Stimulated activated CD8-positive, alpha-beta memory T cell treated with anti-CD3 and anti-CD28 coated beads, Interleukin-15, amount 100 ng/mL, for 4 hours (primary cell): ENCODE measurements at places on chromosomes 7 and 10.

DNA sequence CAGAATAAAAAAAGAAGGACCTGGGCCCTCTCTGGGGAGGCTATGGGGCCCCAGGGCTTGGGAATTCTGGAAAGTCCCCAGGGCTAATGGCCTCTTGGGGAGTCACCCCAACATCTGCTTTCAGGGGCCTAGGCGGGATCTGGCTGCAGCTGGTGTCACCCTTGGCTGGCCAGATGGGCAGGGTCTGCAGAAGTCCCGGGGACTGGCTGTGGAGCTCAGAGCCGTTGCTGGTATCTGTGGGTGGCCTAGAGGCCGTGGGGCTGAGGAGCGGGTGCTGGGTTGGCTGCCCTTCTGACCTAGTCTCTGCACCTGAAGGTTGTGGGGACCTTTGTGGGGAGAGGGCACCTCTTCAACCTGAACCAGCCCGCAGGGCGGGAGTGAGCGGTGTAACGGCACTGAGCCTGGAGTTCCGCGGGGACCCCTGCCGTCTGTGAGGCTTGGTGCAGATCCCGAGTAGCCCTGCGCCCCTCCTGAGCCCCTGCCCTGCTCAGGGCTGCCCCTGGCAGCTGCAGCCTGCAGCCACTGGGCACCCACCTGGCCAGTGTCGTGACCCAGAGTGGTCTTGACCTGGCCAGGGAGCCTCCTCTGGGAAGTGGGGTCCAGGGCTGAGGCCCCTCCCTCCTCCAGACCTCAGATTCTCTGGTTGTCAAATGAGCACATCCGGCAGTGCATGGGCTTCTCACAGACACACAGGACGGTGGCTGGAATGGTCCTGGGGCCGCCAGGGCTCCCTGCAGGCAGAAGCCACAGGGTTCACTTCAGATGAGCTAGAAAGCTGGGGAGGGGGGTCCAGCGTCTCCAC is 51.5 kb downstream of the UNCX start:
- DNase-seq: no peak

- no peak for DNase-seq
Measured at GRCh38 chr7:136956232-136956631, 87.8 kb downstream of the CHRM2 start.

GRCh38 chr10:122999347-122999746 is 9.2 kb downstream of the IKZF5 start:
- no peak for DNase-seq

- no peak for DNase-seq
Measured at GRCh38 chr7:56188823-56189346, 72.7 kb upstream of the NUPR2 start.

GRCh38 chr7:31236868-31237267 is 103.7 kb downstream of the NEUROD6 start:
- no peak for DNase-seq

DNA sequence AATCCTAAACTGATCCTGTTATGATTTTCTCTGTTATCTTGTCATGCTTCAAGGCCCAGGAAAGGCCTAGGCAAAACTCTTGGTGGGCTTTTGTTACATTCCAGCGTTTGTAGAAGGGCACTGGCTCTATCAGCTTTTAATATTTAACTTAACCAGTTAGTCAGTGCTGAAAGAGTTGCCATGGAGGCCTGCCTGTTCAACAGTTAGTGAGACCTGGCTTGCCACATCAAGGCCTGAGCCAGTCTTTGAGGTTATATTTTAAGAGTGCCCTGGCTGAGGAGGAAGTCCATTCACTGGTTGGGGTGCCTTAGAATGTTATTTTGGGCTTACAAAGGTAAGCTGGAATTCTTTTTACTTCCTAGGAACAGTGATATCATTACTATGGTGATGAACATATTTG is 144.1 kb upstream of the NRG3 start:
- DNase-seq: no peak

DNA sequence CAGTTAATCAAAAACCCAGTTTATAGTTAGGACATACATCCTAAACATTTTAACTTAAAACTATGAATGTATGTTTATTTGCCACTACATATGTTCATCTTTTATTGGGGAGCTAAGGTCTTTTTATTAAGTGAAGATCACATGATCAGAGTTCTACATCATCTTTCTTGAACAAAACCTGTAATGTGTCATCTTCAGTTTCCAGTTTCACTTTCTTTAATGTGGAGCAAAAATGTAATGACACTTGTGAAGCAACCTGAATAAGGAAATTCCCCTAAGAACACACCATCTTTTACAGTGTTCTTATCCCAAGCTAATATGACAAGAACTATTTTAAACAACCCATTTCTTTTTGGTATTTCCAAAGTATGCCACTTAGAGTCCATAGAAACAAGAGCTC is 166.7 kb upstream of the BET1 start:
- DNase-seq: no peak

- DNase-seq: no peak
Measured at GRCh38 chr10:117399341-117400196, 24.3 kb upstream of the PDZD8 start.

- DNase-seq: no peak
Measured at GRCh38 chr10:21427804-21428481, 97.5 kb downstream of the SKIDA1 start.

- no peak for DNase-seq
Measured at GRCh38 chr7:55187701-55188491, 169.1 kb downstream of the EGFR start.

- DNase-seq: no peak
Measured at GRCh38 chr10:124012583-124012982, 80.8 kb downstream of the CHST15 start.

- DNase-seq: no peak
Measured at GRCh38 chr7:93461350-93461749, 113.2 kb downstream of the CALCR start.

DNA sequence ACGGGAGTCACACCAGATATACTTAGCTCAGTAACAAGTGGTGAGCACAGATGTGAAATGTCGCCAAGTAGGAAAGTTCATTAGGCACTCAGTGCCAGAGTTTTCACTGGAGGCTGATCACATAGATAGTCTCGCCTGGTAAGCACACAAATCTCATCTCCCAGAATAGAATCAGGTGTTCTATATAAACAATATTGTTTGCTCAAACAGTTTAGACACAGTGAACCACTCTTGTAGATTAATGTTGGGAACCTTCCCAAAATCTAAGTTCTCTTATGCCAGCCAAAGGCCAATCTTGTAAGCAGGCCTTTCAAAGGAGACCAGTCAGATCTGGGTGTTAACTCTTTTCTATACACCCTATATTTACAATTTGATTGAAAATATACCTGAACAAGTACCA is 716.5 kb upstream of the GRM3 start:
- DNase-seq: no peak

- DNase-seq: no peak
Measured at GRCh38 chr10:92873029-92873428, 24.7 kb downstream of the EXOC6 start.

DNA sequence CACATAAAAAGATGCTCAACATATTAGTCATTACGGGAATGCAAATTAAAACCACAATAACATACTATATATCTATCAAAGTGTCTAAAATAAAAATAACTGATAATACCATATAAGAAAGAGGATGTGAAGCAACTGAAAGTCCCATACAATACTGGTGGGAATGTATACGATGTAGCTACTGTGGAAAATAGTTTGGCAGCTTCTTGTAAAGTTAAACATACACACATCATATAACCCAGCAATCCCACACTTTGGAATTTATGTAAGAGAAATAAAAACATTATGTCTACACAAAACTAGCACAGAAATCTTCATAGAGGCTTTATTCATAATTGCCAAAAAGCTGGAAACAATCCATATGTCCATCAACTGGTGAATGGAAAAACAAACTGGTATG is 10.5 kb upstream of the COMMD3 start:
- no peak for DNase-seq
